ENCODE measurements at places on chromosomes 6 and 20.

- DNase-seq: no peak
Observed at GRCh38 chr6:159101656-159102055, 56.9 kb upstream of the TAGAP start.

DNA sequence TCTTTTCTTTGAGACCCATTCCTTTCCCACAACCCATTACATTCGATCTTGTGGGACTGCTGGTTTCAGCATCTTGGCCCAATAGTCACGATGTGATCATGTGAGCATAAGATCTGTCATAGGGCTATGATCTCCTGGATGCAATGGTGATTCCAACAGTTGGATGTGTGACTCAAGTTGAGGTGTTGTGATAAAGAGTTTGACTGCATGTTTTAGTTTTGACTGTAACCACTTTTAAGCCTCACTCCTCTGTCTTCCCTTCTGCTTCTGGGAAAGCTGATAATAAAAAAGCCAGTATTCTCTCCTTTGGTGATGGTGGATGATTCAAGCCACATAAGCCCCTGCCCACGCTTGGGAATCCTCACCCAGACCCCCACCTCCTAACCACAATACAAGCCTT lies 117.0 kb upstream of the ASCC3 start:
- peak; percentile 57 for DNase-seq

GRCh38 chr6:126926926-126927325 lies 191.5 kb upstream of the RSPO3 start:
- no peak for DNase-seq

GRCh38 chr6:39402239-39402751 lies 79.8 kb upstream of the KCNK16 start:
- no peak for DNase-seq

- no peak for DNase-seq
Observed at GRCh38 chr6:45574885-45575284, 197.2 kb upstream of the SUPT3H start.

- DNase-seq: no peak
Observed at GRCh38 chr6:44245391-44245911, 1.4 kb upstream of the HSP90AB1 start.

DNA sequence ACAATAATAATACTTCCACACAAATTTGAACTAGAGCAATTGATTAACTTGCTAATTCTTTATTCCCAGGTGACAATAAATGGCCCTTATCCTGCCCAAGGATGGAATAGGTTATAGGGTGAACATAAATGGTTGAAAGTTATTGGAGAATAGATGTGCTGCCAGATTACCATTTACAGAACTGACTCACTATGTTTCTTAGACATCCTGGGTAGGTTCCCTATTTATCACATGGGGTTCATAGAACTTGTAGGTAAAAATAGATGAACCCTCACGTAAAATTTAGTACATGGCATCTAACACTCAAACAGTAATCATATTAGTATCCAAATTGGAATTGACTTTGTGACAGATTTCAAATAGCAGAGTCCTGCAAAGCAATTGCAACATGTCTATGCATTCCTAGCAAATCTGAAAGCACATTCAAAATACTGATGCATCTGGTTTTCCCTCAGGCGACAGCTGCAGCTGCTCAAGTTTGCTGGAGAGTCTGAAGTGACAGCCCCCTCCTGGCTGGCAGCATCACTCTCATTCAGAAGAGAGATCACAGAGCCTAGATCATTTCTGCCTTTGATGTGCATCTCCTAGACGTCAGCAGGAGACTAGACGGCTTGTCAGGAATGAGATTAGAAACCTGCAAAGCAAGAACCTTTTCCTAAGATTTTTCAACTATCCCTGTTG lies 80.2 kb upstream of the RNF217 start:
- DNase-seq: peak; percentile 36

Data from astrocyte (in vitro differentiated cells and primary cell).